GOT3 (cell line): ENCODE measurements at places on chromosomes 16 and 17.

DNA sequence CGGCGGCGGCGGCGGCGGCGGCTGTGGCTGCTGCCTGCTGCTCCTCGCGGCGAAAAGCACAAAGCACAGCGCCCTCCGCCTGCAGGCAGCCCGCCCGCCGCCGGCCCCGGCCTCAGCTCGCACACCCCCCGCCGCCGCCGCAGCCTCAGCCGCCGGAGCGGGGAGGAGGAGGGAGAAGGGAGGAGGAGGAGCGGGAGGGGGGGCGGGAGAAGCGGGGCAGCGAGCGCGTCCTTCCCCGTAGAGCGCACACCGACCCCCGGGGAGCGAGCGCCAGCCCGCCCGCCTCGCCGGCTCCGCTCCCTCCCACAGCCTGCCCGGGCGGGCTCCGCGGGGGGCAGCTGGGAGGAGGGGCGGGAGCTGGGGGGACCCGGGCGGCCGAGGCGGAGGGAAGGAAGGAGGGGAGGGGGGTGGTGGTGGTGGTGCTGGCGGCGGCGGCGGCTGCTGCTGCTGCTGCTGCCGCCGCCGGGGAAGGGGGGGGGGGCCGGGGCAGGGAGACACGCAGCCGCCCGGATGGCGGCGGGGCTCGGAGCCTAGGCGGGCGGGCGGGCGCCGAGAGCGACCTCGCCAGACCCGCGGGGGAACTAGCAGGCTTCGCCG, at the start of gene UBTF:
Gene UBTF (minus strand): TSS at position 60 of the 597 bp plus-strand sequence. CDS start 1,446 bp downstream, outside the sequence.
- no peak for DNase-seq

DNA sequence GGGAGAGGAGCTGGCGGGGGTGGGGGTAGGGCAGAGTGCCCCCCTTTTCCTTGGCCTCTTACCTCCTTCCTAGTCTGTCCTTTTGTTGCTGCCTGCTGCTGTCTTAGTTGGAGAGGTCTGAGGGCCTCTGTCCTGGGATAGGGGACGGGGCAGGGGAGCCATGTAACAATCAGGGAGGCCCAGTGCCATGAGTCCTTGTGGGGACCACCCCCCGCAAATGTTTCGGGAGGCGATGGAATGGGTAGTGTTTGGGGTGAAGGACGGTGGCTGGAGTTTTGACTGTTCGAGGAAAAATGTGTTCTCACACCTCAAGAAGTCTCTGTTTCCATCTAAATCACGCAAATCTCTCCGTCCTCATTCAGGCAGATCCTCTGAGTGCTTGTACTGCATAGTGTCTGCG, 99.0 kb downstream of the OR1D5 start:
- DNase-seq, result no peak

- no peak for DNase-seq
Observed at GRCh38 chr16:78129349-78129748, 29.9 kb downstream of the WWOX start.

DNA sequence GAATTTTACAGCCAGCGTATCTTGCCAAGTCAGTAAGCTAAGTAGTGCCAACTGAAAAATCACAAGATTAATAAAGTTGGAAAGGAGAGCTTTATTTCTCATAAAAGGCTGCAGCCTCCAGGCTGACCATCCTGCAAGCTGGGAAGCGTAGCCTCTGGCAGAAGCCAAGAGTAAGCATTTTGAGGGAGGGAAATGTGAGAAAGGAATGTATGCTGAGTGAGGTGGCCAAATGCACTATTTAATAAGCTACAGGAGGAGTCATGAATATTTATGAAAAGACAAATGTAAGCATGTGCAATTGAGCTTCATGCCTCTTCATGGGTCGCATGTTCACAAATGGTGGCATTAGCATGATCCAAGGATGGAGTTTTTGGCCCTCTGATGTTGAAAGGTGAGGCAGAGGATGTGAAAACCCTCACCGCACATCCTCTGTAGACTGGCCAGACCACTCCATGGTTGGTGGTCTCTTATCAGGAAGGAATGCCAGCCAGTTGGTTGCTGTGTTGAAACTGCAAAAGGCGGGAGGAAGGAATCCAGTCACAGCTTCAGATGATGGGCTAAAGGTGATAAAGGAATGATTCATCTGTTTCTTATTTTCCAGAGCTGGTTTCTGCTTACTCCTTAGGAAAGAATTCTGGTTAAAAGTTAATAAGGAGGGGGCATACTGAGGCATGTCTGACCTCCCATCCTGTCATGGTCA, 9.2 kb downstream of the KRT33B start:
- no peak for DNase-seq

GRCh38 chr16:73713251-73713650, 583.4 kb upstream of the PSMD7 start:
- no peak for DNase-seq
